ENCODE measurements at places on chromosomes 4 and X.
A peak's percentile ranks its signal among the peaks of the same experiment; 100 is the strongest.

- no peak for DNase-seq
Observed at GRCh38 chrX:42269186-42269585, 345.8 kb upstream of the CASK start.

- DNase-seq: no peak
Observed at GRCh38 chr4:52051615-52052474, 741 bp downstream of the SPATA18 start.

GRCh38 chrX:148681605-148682004 is 181.2 kb downstream of the AFF2 start:
- no peak for DNase-seq

DNA sequence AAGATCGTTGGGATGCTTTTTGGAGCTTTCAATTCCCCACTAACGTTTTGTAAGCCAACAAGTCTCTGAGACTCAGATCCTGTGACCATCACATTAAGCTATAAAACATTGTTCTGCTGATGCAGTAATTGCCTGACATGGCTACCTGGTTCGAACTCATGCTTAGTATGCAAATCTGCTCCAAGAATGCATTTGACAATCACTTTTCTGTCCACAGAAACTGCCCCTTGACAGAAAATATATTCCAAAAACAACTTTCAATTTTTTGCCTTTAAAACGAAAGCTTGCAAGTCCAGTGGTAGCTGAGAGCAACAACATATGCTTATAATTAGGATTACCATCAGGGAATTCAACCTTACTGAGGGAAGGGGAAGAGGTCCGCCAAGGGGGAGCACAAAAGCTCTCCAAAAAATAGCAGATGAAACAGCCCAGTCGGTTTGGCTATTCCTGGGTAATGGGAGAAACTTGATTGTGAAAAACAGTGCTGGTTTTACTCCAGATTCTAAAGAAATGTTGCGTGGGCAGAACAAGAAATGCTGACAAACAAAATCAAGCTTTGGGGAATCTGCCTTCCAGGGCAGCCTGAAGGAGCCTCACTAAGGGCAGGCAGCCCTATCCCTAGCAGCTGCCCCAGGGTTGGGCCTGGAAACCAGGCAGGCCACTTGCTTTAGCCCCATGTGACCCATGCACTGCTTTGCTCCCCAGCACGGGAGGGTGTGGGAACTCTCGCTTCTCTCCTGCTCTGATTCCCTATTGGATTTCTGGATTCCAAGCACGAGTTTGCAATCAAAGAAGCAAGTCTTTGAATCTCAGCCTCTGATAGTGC is 160.7 kb upstream of the LDB2 start:
- no peak for DNase-seq

GRCh38 chrX:74272230-74272629 is 31.8 kb upstream of the ZCCHC13 start:
- DNase-seq: no peak

DNA sequence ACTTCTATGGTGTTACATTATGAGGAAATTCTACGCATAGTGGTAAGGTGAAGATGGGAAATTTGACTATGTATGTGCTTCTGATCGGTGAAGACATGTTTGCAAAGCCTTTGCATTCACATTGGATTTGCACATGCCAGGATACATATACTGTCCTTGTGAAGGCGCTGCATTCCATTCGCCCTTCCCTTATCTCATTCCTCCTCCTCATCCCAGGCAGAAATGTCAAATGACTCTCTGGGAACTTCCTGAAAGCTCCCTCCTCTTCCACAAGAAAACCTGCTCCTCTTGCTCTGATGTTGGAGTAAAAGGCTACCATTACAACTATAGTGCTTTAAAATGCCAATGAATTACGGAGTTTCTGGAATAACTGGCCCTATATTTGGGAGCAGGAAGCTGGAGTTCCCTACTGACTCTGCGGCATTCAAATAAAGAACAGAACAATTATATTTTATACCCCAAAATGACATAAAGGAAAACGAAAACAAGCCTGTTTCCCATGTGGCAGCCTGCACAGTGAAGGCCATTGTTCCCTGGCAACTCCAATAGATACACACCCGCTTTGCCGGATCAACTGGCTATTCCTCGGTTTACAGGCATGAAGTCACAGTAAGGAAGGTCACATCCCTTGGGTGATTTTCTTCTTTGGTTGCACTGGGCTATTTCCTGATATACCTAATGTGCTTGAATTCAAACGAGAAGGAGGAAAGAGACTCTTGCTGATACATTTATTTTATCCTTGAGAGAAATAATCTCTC is 84.5 kb downstream of the AREG start:
- no peak for DNase-seq

DNA sequence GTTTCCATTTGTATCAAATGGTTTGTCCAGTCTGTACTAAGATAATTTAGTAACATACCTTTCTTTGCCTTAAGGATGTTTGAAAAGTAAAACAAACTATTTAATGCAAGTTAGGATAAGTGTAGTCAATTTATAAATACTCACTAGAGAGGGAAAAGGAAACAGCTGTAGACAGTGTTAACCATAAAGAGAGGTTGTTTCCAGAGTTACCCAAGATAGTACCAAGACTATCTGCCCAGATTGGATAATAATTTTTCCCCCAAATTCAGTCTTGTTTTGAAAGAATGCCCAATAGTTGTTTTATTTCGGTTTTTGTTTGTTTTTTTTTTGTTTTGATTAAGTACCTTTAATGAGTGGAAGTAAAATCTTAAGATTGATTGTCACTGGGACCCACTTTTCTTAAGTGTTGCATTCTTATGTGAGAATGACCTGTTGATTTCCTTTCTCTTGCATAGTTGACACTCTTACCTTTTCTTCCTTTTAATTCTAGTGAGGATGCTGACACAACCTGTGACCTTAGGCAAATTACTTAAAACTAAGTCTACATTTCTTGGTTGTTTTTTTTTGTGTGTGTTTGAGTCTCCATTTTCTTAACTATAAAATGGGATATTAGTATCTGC is 12.8 kb downstream of the AFF1 start:
- no peak for DNase-seq

GRCh38 chrX:28058901-28059300 is 77.7 kb upstream of the DCAF8L1 start:
- DNase-seq: no peak

- DNase-seq: no peak
Observed at GRCh38 chr4:147351083-147351787, 129.7 kb upstream of the EDNRA start.

DNA sequence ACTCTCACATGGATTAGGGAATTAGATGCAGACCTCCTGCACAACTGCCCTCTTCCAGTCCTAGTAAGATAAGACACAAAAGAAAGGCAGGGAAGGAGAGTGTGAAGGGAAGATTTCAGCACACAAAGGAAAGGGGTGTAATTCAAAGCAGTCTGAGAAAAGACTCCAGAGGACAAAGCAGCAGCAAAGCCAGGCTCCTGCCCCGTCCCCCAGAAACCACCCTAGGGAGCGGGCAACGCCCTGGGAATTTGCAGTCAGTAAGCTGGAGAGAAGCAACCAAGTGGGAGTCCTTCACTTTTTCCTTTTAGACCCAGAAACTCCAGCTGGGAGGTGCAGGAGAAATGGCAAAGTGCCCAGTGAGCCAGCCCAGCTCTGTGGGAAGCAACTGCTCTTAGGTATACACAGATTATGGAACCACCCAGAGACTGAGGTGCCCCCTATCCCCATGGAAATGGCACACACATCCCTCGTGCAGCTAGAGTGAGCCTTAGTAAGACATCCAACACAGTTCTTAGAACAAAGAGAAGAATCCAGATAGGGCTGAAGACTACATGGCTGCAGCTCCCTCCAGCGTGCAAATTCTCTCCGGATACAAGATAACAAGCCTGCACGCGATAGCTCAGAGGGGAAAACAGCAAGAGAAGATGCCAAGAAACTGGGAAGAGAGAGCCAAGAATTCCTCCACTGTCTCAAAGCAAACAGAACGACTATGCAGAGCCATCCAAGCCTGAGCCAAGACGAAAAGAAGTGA is 26.5 kb upstream of the IRAK1 start:
- DNase-seq: no peak

DNA sequence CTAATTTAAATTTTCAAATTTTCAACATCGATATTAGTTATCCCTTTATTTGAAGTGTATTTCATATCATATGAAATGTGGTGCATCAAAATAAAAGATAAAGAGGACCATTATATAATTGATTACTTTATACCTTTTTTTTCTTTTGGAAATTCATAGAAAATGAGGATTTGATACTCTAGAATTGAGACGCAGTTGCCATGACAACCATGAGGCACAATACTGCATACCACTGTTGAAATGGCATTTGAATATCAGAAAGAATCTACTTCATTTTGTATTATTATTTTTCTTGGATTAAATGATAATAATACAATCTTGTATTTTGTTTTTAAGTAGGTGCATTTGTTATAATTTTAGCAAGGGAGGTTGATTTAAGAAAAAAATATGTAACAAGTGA is 323.1 kb downstream of the PCDH18 start:
- DNase-seq: no peak

- no peak for DNase-seq
Observed at GRCh38 chrX:135697601-135698000, 15.8 kb upstream of the CT45A1 start.

DNA sequence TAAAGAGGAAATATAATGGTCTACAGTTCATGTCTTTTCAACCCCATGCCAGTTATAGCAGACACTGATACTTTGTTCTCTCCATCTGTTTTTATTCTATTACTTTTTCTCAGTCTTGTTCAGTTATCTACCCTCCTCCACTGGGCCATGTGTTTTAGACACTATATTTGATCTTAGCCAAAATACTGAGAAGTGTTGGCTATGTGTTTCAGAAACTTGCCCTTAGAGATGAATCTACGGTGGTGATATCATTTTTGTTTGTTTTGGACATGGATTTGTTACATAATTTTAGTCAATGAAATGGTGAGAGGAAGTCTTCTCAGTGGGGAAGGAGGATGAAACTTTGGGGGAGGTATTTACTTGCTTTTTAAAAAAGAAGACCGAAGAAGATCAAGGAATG is 211.5 kb upstream of the DDX53 start:
- no peak for DNase-seq

- DNase-seq: peak; percentile 60
Observed at GRCh38 chr4:8504279-8505007, 63.9 kb downstream of the TRMT44 start.

- DNase-seq: no peak
Observed at GRCh38 chr4:74692972-74693371, 101.4 kb downstream of the BTC start.

- peak; percentile 45 for DNase-seq
Observed at GRCh38 chr4:815464-816146, 10.3 kb downstream of the CPLX1 start.

DNA sequence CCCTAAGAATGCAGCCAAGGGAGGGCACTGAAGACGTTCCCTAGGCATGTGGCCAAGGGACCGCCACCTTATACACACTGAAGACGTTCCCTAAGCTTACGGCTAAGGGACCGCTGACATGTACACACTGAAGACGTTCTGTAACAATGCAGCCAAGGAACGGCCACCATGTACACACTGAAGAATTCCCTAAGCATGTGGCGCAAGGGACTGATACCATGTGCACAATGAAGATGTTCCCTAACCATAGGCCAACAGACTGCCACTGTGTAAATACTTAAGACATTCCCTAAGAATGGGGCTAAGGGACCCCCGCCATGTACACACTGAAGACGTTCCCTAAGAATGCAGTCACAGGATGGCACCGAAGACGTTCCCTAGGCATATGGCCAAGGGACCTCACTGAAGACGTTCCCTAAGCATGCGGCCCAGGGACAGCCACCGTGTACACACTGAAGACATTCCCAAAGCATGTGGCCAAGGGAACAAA is 36.1 kb downstream of the DHRSX start:
- DNase-seq: no peak

DNA sequence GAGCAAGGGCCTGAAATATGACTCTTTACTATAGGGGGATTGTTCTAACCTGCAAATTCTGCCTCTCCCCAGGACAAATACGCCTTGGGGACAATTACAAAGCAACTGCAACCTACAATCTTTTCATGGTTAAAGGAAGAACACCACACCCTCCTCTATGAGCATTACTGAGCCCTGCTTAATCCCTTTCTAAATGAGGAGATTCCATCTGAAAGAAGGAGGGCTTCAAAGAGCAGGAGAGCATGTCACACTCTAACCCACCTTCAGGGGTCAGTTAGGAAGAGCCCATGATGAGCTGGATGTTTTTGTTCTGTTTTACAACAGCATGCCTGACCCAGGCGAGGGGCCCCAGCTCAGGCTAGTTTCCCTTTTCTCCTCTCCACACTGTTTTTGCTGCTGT is 134.0 kb upstream of the ANXA3 start:
- DNase-seq: no peak

GRCh38 chr4:12487000-12487399 is 997.1 kb downstream of the RAB28 start:
- DNase-seq: no peak

Measured in DMS79 (cell line).